ENCODE measurements at places on chromosomes 16 and 17.

GRCh38 chr16:66952430-66953110 is 8.5 kb upstream of the CES3 start:
- no peak for DNase-seq

- no peak for DNase-seq
These were observed 1.8 kb upstream of the CXCL16 start for GRCh38 chr17:4741544-4741943.

GRCh38 chr16:67150833-67151396 is at the start of gene B3GNT9:
TSS of gene B3GNT9 (minus strand) at chr16:67150998. CDS start at chr16:67150485, 513 bp downstream.
- DNase-seq, result peak; percentile 55

DNA sequence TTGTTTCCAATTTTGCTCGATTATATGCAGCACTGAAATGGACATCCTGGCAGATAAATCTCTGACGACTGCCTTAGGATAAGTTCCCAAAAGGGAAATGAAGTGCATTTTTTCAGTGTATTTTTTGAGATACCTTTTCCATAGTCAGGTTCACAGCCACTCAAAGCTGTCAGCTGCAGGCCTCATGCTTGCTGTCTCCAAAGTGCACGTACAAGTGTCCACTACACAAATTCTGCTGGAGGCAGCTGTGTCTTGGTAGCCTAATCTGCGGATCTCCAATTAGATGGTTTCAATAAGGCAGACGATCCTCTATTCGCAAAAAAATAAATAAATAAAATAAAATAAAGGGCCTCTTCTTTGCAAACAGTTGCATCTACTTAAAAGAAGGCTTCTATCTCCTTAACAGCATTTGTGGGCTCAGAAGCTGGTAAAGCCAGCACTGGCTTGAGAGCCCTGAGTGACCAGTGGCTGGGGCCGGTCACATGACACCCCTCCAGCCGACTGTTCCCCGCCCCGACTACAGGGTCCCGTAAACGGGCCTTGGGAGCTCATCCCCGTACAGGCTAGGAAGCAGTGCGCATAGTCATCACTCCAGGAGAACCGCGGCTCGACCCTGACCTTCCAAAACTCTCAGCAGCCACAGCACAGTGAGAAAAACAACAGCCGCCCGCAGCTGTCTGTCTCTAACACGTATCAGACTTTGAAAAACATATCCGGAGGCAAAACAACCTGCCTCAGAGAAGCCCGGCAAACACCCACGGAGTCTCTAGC is 18.8 kb downstream of the RPH3AL start:
- no peak for DNase-seq

- no peak for DNase-seq
These were observed 44.1 kb downstream of the PCTP start for GRCh38 chr17:55794725-55795482.

DNA sequence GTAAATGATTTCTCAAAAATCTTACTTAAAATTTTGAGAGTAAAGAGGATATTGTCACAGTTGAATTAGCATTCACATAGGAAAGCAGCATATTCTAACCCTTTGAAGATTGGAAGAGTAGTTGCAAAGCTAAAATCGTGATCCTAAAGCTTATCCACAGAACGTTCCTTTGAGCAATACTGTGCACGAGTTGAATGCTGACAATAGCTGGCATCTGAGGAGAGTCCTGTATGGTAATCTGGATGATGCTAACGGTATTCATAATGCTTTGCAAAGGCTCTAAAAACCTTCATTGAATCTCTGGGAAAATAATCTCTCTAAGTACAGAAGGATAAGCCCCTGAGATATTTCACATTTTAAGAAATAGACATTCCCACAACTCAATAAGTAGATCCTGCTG is 354.6 kb downstream of the CDH8 start:
- DNase-seq, result no peak

- DNase-seq, result no peak
These were observed 1.1 kb downstream of the CCP110 start for GRCh38 chr16:19524616-19525384.

DNA sequence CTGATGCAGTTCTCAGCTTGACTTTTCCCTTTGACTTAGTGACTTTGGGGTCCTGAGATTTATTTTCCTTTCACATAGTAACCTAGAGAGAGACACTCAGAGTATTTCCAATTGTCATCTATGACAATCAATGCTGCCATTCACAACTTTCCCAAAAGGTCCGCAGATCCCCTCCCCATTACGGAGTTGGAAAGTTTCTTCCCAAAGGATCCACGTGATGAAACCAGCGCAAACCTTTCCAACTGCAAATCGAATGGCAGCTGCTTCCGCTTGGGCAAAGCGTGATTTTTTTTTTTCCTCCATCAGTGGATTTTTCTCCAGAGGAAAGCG is 538 bp upstream of the FCSK start:
- DNase-seq, result no peak

- no peak for DNase-seq
These were observed 171.5 kb downstream of the AXIN2 start for GRCh38 chr17:65389949-65390348.

GRCh38 chr16:47392081-47392480 is 68.8 kb downstream of the ITFG1 start:
- peak; percentile 60 for DNase-seq

GRCh38 chr16:81431554-81432353 is 12.9 kb upstream of the CMIP start:
- no peak for DNase-seq

GRCh38 chr17:29162909-29163341 is 17.3 kb downstream of the MYO18A start:
- DNase-seq, result no peak

DNA sequence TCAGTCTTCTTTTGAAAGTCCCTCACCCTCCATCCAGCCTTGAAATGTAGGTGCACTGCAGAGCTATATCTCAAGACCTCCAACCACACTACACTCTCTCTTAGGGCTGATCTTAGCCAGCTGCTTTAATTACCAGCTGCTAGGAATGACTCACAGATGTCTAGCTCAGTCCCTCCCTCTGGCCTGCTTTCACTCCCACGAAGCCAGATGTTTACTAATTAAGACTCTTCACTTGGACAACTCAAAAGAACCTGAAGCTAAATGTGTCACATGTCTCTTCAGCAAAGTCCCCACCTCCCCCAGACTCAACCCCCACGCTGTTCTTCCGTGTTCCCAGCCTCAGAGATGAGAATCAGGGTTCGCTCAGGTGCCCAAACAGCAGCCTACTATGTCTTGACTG is 2.6 kb downstream of the GTF3C1 start:
- no peak for DNase-seq

- DNase-seq, result no peak
These were observed 6.0 kb downstream of the RSPRY1 start for GRCh38 chr16:57192146-57192545.

GRCh38 chr17:82767041-82767754 is 15.3 kb downstream of the TBCD start:
- DNase-seq, result no peak

DNA sequence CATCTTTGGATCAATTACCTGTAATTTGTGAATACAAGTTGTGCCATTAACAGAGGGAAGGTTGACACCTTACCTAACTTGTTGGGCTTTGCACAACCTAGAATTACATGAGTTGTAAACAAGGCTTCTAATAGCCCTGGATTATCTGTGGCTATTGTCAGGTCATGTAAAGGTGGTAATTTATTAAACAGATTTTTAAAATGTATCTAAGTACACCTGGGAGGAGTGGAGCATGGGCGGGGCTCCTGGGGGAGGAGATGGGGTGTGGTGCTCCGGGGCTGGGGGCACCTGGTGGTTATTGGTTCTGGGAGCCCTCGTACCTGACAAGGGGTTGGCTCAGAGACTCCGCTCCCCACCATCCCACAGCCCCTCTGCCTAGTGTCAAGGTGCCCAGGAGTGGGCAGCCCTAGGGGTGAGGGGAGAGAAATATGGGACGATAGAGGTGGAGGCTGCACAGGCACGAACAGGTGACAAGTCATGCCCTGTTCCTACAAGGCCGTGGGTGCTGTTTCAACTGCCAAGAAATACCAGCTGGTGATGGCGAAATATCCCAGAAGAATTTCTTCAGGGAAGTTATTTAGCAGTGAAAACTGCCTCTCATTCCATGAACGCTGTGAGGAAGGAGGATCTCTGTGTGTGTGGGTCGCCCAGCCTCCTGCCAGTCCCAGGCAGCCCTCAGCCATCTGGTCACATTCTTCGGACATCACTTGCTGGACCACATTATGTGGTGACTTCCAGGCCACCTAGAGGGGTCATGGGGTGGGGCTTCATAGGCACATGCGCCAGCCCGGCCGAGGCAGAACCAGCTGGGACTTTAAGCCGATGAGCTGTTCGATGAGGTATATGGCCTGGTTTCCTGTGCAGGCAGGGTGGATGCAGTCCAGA is 55.5 kb upstream of the IRX3 start:
- DNase-seq, result peak; percentile 81

DNA sequence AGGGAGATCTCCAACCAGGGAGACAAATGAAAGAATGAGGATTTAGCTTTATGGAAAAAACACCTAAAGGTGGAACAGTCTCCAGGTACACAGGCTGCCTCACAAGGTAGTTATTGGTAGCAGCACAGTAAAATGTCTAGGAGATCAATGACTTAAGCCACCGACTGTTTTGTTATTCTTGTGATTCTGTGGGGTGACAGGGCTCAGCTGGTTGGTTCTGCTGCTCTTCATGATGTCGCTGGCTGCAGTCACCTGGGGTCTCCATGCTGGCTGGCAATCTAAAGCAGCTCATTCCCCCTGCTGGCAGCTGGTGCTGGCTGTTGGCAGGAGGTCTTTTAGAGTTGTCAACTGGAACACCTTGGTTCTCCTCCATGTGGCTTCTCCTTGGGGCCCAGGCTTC is 69.2 kb downstream of the FOXL1 start:
- no peak for DNase-seq
